Hindlimb muscle (tissue), 1 donor: ENCODE measurements at places on chromosomes 2 and 18. TPM values are rescaled to one million over a fixed set of nuclear protein-coding genes. Genes with fewer than 3 reads are reported as not detected.
A peak's percentile ranks its signal among the peaks of the same experiment; 100 is the strongest.

DNA sequence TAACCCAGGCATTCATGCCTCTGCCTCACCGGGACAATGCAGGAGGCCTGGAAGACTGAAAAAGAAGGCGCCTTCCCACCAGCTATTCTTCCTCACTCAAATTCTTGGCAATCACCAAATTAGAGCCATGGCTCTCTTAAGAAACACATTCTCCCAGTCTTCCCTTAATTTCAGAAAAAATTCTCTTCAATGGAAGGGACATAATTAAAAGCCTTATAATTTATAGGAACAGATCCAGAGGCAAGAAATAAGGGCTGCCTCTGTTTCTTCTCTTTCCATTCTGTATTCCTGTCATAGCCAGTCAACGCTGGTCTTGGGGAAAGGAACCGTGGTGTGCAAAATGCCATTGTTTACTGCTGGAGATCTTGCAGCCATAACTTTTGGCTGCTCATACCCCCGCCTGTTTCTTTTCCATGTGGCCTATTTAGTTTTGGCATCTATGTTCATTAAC is 32.8 kb downstream of the DTNA start:
- DNase-seq: no peak

- DNase-seq: no peak
Measured at GRCh38 chr2:178589335-178589734, 109.1 kb downstream of the PLEKHA3 start.

DNA sequence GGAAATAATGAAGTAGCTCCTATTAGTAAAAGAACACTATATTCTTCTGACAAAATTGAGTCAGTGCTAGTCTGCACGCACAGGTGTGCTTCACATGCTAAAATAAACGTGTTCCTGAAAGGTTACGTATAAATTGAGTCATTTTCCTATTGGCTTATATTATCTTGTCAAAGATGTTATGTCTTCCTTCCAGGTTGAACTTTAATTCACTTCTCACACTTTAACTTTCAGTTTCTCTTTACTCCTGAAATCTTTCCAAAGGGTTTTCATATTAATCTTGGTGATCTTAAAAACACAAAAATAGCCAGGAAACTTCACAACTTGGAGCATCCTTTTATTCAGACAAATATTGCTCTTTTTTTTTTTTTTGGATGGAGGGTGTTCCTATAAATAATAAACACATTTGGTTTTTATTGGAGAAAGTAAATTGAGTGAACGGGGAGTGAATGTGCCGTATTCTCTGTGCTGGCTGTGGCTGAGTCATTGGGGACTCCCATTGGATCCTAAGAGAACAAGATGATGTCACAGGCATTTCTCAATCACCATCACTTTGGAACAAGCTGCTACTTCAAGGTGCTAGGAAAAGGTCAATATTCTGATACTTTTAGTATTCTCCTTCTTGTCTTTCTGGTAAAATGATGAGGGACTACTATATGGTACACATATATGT is 150.2 kb upstream of the SPATS2L start:
- DNase-seq: no peak

DNA sequence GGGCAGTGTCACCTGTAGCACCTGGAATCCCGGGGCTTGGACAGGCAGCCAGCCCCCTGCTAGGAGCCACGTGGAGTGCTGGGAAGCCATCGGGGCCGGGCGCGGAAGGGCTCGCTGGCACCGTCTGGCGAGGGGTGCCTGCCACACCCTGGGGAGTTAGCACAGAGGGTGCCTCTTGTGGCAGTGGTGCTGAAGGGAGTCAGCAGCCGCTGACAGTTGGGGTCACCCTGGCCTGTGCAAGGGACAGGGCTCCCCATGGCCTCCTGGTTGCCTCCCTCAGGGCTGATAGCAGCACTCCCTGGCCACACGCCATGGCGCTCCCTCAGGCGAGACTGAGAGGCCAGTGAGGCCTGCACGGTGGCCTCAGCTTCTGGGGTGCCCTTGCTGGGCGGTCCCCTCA is 13.9 kb upstream of the D2HGDH start:
- no peak for DNase-seq

DNA sequence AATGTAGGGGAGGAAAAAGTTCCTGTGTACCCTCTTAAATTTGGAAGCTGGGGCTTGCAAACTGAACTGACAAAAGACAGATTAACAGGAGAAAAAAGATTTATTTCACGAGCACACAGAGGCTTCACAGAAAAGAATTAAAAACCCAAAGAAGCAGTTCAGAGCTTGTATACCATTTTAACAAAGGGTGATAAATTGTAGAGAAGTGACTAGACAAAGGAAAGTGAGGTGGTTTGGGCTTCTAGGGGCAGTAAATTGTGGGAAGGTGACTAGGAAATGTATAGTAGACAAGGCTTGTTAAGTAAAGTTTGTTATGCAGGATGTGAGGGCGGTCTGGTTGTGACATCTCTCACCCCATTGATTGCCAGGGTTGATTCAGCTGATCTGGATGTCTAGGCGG is 53.5 kb upstream of the ZDBF2 start:
- DNase-seq: no peak

GRCh38 chr2:223805008-223805407 is 32.4 kb downstream of the AP1S3 start:
- DNase-seq: no peak

DNA sequence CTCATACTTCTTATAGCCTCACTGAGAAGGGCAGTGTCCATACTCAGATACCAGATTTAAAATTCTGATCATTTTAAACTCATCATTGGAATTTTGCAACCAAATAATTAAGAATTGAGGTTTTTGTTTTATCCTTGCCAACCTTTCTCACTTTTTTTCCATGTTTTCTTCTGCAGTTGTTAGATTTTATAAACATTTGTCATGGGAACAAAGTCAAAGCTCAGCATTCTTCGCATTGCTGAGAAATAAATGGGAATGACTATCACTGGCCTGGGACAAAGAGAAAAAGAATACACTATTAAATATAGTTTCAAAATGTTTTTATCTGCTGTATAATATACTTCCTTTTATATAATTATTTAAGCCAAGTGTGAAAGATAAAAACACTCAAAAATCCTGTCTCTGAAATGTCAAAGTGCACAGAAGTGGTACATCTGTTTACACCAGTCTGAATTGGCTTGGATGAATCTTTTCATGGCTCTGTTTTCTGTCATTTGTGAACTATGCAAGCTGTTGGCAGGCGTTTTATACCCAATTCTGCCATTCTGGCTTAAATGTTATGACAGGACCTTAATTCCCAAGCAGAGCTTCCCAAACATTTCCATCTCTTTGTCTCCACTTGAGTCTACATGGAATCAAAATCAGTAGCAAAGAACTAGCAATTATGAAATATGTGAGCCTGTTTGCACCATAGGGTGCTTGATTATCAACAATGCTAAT is 249.3 kb upstream of the SYT4 start:
- DNase-seq: peak; percentile 6

DNA sequence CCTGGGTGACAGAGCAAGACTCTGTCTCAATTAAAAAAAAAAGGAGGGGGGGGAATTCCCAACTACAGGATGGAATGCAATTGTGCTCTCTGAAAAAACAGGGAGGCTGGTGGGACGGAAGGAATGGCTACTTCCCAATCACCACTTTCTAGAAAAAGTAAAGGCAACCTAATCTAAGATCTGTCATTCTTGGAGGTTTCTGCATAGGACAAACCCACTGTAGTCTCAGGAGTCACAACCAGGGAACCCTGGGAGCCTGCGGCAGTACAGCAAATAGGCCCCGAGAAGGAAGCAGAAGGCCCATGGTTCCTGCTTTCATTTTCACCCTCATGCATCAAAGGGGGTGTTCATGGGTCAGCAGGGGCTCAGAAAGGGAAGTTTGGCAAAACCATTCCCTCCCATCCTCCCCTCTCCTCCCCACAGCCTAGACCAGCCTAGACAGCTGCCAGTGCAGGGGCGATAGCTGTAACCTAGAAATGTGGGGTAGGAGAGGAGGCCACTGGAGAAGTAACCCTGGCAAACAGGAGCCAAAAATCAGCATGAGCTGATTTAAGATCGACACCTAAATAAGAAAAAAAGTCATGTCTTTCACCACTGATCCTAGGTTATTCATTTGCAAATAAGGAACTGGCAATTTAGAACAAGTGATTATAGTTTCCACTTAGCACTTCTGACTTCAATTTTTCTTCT is 48.0 kb downstream of the TRABD2A start:
- DNase-seq: peak; percentile 23

DNA sequence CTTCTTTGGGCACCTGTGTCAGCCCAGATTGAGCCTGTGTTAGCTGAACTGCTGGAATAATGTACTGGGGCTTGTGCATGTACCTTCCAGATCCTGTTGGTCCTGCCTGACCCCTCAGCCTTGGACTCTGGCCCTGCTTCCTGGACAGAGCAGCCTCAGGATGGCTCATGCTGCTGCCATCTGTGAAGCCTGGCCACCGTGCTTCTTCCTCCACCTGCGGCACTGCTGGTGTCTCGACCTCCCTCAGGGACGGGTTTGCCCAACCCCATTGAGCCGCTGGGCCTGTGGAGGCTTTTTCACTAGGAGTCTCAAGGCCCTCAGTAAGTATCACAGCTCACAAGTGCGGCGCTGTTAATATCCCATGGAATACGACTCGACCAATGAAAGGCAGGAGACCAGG is 342.7 kb downstream of the TGIF1 start:
- DNase-seq: no peak

DNA sequence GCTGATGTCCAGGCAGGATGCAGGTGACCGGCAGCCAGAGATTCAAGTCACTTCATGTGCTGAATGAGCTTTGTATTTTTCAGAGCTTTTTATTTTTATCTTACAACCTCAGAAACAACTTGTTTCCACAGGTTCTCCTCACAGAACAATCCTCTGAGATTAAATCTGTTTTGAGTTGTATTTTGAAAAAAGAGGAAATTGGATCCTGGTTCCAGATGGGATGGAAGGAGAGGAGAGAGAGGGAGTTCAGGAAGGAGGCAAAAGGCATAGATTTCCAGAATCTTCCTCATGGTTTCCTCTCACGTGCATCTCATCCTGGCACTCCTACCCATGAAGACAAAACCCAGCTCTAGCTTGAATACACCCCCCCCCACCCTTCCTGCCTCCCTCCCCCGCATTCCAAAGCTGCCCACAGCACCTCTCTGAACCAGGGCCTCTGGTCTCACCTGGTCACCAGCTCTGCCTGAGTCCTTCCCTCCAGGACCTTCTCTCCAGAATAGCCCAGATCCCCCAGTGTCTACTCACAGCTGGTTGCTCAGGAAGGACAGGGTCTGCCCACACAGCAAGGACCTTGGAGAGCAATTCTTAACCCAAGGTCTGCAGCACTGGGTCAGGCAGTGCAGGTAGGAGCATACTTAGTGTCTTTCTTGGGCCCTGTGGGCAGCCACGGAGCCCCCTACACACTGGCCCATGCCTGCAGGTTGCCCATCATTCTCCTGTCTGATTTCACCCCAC is 104.7 kb downstream of the ZFP36L2 start:
- no peak for DNase-seq

Gene KHK
- 1.5 TPM for polyA plus RNA-seq

Gene EML4
- 30.6 TPM for polyA plus RNA-seq
